Renal cortex interstitium (tissue), 15 donors: ENCODE measurements at places on chromosomes 7 and 10.

DNA sequence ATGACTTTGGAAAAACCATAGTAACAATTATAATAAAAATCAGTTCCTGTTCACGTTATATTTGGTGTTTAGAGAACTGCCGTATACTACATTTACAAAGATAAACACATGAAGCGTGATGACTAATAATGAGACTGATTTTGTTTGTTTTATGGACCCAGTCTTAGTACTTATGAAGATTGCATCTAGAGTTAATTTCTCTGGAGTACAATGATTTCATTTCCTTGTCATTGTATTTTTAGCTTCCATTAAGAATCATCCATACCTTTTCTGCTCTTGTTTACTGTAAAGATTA, 2.9 kb downstream of the RBM20 start:
- no peak for DNase-seq

GRCh38 chr7:134599371-134599770, 47.3 kb upstream of the BPGM start:
- no peak for DNase-seq

DNA sequence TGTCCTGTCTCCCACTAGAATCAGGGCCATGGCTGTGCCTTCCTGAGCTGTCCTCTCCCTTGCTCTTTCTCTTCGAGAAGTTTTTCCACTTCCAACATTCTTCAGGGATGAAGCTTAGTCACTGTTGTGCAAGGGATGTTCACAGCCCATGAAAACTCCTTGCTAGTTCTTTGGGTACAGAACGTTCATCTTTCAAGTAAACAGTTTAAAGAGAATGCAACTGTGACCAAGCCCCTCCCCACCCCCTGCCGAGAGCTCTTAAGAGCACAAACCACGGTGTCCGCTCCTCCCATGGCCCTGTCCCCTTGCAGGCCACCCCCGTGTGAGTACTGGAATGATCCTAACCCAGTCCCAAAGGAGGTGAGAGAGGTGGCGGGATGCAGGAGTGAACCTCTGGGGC, 161.1 kb upstream of the RHEB start:
- DNase-seq = no peak

DNA sequence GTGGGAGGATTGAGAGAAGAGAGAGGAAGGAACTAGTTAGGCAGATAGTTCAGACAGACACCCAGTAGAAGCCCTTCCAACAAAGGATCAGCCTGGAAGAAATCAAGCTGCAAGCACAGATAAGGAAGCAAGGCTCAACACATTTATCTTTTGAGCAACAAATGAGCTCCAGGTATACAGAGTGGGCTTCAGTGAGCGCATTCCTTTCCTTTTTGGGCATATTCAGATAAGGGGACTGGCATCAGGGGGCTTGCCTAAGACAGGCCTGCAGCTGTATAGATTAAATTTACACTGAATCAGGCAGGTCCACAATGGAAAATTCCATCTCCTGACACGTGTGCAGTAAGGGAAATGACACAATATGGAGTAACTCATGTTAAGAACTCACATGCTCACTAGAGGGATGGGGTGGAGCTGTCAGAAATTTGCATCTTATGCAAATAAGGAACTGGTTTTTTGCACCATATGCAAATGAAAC, 147.2 kb downstream of the AKR1D1 start:
- no peak for DNase-seq

DNA sequence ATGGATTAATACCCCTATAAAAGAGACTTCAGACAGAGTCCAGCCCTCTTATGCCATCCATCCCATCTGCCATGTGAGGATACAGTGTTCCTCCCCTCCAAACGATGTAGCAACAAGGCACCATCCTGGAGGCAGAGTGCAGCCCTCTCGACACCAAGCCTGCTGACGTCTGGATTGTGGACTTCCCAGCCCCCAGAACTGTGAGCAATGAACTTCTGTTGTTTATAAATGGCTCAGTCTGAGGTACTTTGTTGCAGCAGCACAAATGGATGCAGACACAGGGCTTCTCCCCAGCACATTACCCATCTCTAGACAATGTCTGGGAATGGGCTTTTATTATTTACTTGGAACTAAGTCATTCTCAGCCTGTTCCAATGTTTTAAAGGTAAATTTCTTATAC, 195.6 kb downstream of the WDR37 start:
- no peak for DNase-seq

GRCh38 chr7:23004247-23004520, 9.7 kb downstream of the HYCC1 start:
- DNase-seq = no peak

- DNase-seq = no peak
Measured at GRCh38 chr7:141072548-141073172, 1.2 kb upstream of the TMEM178B start.

GRCh38 chr7:31663072-31663471, 23.9 kb upstream of the PPP1R17 start:
- no peak for DNase-seq

DNA sequence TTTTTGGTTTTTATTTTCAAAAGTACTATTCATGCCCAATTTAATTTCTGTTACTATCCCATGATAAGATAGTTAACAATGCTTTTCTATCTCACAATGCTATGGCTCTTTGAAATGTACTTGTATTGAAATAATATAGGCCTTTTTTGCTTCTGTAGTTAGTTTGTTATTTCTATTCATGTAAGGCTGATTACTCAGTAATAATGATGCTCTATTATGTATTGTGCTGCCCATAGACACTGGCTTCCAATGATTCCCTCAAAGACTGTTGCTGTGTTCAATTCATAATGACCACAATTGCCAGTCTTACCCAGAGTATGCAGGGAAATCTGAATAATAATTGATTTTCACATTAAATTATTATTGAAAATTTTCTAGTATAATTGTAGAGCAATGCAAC, 155.5 kb upstream of the POT1 start:
- DNase-seq = no peak

- DNase-seq = no peak
Measured at GRCh38 chr10:133151543-133151972, 8.5 kb upstream of the KNDC1 start.

GRCh38 chr10:11191190-11191589, 173.5 kb downstream of the CELF2 start:
- DNase-seq = no peak

DNA sequence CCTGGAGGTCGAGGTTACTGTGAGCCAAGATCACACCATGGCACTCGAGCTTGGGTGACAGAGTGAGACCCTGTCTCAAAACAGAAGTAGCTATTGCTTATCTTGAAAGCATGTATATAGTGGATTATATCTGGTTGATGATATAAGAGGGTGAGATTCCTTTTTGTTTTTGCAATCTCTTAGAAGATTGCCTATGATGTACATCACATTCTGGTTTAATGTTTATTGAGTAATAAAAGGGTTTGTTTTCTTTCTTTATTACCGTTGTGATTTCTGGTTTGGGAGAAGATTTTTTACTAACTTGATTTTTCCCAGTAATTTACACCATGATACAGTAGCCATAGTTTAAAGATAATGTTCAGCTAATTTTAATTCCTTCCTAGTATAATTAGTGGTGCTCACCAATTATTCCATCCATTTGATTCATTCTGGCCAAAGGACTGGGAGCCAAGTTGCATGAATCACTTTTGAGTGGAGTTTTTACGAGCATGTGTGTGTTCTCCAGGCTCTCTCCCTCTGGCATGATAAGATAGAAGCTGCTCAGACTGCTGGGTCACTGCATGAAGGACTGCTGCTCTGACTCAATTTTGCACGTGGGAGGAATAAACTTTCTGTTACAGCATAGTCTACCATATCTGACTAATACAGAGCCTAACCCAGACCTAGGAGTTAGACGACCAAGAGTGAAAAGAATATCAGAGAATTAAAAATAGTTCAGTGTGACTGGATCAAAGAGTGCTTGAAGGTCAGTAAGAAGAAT, 13.5 kb upstream of the TSPAN13 start:
- no peak for DNase-seq

GRCh38 chr7:17516771-17517170, 218.3 kb downstream of the AHR start:
- no peak for DNase-seq

- no peak for DNase-seq
Measured at GRCh38 chr7:117707080-117707479, 166.2 kb downstream of the CTTNBP2 start.

- DNase-seq = no peak
Measured at GRCh38 chr10:103445767-103446567, 6.2 kb downstream of the CALHM2 start.

- no peak for DNase-seq
Measured at GRCh38 chr10:29317027-29317420, 28.2 kb downstream of the LYZL1 start.

DNA sequence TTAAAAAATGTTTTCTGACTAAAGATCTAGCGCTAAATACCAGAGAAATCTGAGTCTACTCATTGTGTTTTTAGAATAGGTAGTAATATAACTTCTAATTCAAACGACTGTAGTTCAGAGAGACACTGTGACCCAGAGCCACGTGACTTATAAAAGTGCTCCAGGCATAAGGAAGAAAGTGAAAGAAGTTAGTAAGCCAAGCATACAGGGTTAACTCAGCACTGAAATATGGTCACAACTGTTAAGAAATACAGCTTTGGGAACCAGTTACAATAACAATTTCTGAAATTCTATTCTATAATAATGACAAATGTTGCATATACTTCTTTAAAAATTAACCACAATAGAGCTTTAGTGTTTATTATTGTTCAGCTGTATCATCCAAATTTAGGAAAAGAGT, 119.1 kb downstream of the TFEC start:
- DNase-seq = no peak

- no peak for DNase-seq
Measured at GRCh38 chr10:29344073-29344820, 55.4 kb downstream of the LYZL1 start.
